ENCODE measurements at places on chromosomes 2 and 18.

DNA sequence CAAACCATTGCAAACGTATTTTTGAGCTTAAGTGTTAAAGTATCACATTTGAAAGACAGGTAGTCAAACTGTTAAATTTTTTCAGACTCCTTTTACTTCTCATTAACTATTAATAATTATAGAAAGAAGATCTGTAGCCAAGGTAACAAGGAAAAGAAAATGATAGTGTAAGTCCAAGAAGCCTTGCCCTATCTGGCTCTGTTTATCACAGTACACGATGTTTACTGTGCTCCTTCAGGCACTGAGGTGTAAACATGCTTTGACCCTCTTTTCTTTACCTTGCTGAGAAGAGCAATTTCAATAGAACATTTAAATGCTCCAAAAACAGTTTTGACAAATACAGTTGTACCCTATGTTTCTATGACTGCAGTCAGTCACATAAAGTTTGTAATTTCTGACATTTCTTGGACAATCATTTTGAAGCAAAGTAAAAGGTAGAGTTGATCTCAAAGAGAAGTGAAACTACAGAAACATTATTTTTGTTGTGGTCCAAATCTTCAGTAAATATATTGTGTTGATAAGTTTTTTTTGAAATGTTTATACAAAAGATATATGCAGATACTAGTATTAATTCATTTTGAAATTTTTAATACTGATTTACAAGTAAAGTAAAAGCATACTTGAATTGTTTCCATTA is 152.6 kb upstream of the KYNU start:
- DNase-seq: no peak
- no peaks in the 10 kb centered on the region for H3K36me3 ChIP-seq
- peaks cover 7% of the 10 kb centered on the region for H3K27me3 ChIP-seq
- no peaks in the 10 kb centered on the region for H3K4me1 ChIP-seq
- H3K4me3 ChIP-seq: no peak overlapping the region

GRCh38 chr2:13686262-13686661 is 946.3 kb upstream of the LRATD1 start:
- H3K27ac ChIP-seq: no peak overlapping the region
- H3K27me3 ChIP-seq: no peaks in the 10 kb centered on the region
- H3K36me3 ChIP-seq: no peaks in the 10 kb centered on the region
- H3K4me1 ChIP-seq: no peaks in the 10 kb centered on the region

- H3K36me3 ChIP-seq: no peaks in the 10 kb centered on the region
- no peak overlapping the region for H3K27ac ChIP-seq
- no peaks in the 10 kb centered on the region for H3K4me1 ChIP-seq
- H3K4me3 ChIP-seq: no peak overlapping the region
- DNase-seq: no peak
These were observed 47.5 kb downstream of the GALNT3 start for GRCh38 chr2:165746501-165746900.

DNA sequence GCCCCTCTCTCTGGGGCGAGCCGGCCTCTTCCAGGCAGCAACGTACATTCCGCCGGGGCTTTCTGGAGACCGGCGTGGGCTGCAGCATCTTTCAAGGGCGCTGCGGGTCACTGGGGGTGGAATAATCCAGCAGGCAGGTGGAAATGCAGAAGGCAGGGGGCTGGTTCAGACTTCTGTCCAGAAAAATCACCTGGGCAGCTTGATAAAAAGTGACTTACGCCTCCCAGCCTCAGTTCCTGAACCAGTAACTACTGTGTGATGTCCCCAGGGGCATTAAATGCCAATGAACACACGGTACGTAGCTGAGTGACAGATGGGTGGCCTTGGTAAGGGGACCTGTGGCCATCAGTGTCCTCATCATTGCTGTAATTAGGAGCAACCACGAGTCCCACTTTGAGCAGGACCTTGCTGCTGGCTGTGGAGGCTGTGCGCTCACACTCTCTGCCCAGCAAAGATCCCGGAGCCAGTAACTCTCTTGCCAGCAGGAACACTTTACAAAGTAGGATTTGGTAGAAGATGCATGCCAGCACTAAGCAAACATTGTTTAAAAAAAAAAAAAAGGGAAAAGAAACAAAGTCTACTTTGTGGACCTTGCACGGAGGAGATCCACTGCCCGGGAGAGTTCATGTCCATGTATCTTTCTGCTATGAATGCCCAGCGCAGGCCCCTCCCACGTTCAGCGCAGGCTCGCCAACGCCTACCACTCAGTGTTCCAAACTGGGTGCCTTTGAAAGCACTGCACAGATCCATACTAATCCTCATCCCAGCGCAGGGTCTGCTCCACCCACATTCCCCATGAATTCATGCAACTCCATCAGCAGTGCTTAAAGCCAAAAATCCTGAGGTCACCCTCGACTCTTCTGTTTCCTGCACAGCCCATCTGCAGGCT is 177.3 kb downstream of the HDAC4 start:
- H3K4me1 ChIP-seq: peaks cover 89% of the 10 kb centered on the region
- DNase-seq: no peak
- peak overlapping the region; percentile 55 for H3K4me3 ChIP-seq
- H3K36me3 ChIP-seq: peaks cover 9% of the 10 kb centered on the region
- H3K27me3 ChIP-seq: no peaks in the 10 kb centered on the region

DNA sequence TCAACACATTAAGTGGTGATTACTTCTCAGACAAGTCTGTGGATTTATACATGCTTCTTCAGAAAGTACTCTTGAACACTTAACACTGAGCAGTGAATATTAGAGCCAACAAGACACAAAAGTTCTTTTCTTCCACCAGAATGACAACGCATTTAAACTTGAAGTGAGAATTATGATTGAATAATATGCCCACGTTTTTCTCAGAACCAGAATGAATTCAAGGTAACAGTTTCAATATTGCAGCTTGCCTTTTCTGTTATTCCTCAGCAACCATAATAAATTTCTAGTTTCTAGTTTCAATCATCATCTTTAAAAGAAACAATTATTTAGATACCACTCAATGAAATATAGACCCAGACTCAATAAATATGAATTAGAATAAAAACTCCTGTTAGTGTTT is 547.0 kb downstream of the NUP35 start:
- no peaks in the 10 kb centered on the region for H3K36me3 ChIP-seq
- H3K27me3 ChIP-seq: no peaks in the 10 kb centered on the region

- H3K4me3 ChIP-seq: no peak overlapping the region
- DNase-seq: no peak
- H3K4me1 ChIP-seq: peaks cover 14% of the 10 kb centered on the region
- H3K27me3 ChIP-seq: peaks cover 6% of the 10 kb centered on the region
These were observed 29.2 kb downstream of the KCNG2 start for GRCh38 chr18:79826966-79827365.

- no peak for DNase-seq
- no peak overlapping the region for H3K27ac ChIP-seq
- H3K27me3 ChIP-seq: peaks cover 3% of the 10 kb centered on the region
- H3K36me3 ChIP-seq: no peaks in the 10 kb centered on the region
- H3K4me1 ChIP-seq: peaks cover 45% of the 10 kb centered on the region
- no peak overlapping the region for H3K4me3 ChIP-seq
These were observed 82.8 kb downstream of the HRH4 start for GRCh38 chr18:24543086-24543794.

- H3K27ac ChIP-seq: no peak overlapping the region
- H3K27me3 ChIP-seq: no peaks in the 10 kb centered on the region
- no peak for DNase-seq
These were observed 129.7 kb downstream of the MYO1B start for GRCh38 chr2:191374939-191375338.

DNA sequence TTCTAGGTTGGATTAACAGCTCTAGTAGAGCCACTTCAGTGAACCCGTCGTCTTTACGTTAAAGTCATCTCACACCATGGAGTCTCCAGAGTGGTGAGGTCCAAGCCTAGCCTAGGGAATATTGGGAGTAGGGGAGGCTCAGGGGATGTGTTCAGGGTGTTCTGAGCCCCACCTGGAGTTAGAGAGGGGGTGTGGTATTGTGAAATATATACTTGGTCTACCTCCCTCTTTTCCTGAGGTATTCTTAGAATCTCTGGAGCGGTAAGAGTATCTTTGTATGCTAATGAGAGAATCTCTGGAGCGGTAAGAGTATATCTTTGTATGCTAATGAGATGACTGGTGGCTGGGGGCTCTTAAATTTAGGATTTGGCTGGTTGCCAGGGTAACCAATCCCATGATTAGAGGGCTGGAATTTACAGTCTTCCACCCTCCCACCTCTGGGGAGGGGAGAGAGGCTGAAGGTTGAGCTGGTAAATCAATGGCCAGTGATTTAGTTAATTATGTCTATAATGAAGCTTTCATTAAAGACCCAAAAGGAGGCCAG is 69.5 kb downstream of the INPP4A start:
- H3K4me1 ChIP-seq: peaks cover 52% of the 10 kb centered on the region
- no peak for DNase-seq
- H3K4me3 ChIP-seq: no peak overlapping the region
- peaks cover 3% of the 10 kb centered on the region for H3K27me3 ChIP-seq

DNA sequence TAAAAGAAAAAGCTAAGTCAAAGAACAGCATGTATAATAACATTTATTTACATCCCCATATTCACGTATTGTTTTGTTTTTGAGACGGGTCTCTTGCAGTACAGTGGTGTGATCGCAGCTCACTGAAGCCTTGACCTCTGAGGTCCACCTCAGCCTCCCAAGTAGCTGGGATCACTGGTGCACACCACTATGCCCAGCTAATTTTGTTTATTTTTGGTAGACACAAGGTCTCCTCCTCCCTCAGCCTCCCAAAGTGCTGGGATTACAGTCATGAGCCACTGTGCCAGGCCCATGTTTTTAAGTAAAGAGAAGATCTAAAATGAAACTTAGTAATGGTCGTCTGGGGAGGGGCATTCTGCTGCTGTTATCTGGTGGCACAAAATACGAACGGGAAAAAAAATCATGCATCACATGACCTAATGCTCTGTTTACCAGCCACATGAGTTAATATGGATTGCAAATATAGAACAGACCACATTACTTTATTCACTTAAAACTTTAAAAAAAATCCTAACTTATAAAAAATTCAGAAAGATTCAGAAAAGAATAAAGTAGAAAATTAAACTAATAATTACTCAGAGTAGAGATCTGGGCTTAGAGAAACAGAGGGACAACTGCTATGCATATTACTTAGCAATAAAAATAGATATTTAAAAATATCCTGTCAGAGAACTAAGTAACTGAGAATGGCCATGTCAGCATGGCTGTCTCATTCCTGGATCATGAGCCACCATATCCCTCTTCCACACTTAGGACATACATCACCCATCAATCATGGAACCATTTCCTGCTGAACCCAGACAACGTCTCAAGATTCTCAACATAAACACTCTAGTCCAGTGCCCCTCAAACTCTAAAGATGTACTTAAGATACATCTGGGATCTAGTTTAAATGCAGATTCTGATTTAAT is 7.3 kb downstream of the MMADHC start:
- H3K27ac ChIP-seq: no peak overlapping the region
- H3K27me3 ChIP-seq: no peaks in the 10 kb centered on the region
- H3K4me1 ChIP-seq: peaks cover 33% of the 10 kb centered on the region
- no peak overlapping the region for H3K4me3 ChIP-seq
- peaks cover 76% of the 10 kb centered on the region for H3K36me3 ChIP-seq

- no peak overlapping the region for H3K27ac ChIP-seq
- H3K27me3 ChIP-seq: no peaks in the 10 kb centered on the region
- DNase-seq: no peak
- H3K4me3 ChIP-seq: no peak overlapping the region
These were observed 432.9 kb downstream of the MTX2 start for GRCh38 chr2:176702131-176702530.

GRCh38 chr18:74124642-74125041 is 23.0 kb downstream of the FBXO15 start:
- H3K36me3 ChIP-seq: no peaks in the 10 kb centered on the region
- H3K4me1 ChIP-seq: peaks cover 12% of the 10 kb centered on the region
- no peak overlapping the region for H3K27ac ChIP-seq
- no peak overlapping the region for H3K4me3 ChIP-seq
- H3K27me3 ChIP-seq: peaks cover 16% of the 10 kb centered on the region

GRCh38 chr2:53530126-53530525 is 237.5 kb upstream of the CHAC2 start:
- H3K36me3 ChIP-seq: no peaks in the 10 kb centered on the region
- no peaks in the 10 kb centered on the region for H3K4me1 ChIP-seq
- H3K27ac ChIP-seq: no peak overlapping the region
- DNase-seq: no peak
- H3K27me3 ChIP-seq: peaks cover 5% of the 10 kb centered on the region
